ENCODE measurements at places on chromosomes 5 and 9. TPM values are rescaled to one million over a fixed set of nuclear protein-coding genes. Genes with fewer than 3 reads are reported as not detected.

GRCh38 chr5:135422419-135422818 is 23.4 kb upstream of the MACROH2A1 start:
- H3K36me3 ChIP-seq = peaks cover 6% of the 10 kb centered on the region
- peaks cover 69% of the 10 kb centered on the region for H3K27me3 ChIP-seq
- H3K4me3 ChIP-seq = no peak overlapping the region
- H3K27ac ChIP-seq = no peak overlapping the region
- no peak for DNase-seq

DNA sequence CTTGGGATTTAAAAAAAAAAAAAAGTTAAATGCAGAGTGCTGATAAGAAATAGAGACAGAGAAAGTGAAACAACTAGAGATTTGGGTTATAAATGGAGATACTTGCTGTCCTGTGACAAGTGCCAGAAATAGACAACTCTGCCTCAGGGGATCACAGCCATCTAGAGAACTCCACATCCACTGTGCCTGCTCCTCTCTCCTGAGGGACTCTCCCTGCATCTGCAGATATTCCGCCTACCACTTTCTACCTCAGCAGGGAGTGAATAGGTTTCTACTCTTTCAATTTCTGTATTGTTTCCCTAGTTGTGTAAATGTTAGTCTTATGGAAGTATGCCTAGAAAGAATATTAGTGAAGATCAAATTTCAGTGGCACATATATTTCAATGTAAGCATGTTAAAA is 307.2 kb downstream of the HTR1A start:
- H3K4me3 ChIP-seq = no peak overlapping the region
- DNase-seq = no peak
- no peak overlapping the region for H3K27ac ChIP-seq
- no peaks in the 10 kb centered on the region for H3K36me3 ChIP-seq

GRCh38 chr9:109556061-109556460 is 58.0 kb upstream of the PTPN3 start:
- no peak overlapping the region for H3K4me3 ChIP-seq
- DNase-seq = no peak
- H3K36me3 ChIP-seq = no peaks in the 10 kb centered on the region

DNA sequence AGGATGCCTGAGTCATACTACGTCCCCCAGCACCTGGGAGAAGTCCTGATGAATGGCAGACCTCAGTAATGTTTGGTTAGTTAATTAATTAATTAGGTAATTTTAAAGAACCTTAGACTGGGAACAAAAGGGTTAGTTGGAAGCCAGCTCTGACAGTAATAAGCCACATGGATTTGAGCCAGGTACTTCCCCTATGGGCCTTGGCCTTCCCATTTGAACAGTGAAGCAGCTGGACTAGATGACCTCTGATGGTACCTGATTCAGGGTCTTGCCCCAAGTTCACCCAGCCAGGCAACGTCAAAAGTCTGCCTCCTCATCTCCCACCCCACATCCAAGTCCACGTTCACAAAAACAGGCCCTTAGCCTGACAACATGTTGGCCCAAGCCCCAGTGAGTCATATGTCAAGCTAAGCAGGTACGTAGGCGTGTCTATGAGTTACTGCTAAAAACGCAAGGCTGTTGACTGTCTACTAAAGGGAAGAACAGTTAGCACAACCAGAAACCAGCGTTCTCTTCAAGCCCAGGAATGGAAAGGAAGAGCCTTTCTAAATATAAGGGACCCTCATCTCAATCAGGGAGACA is 303.2 kb downstream of the ACTL7B start:
- no peaks in the 10 kb centered on the region for H3K27me3 ChIP-seq

- H3K36me3 ChIP-seq = no peaks in the 10 kb centered on the region
- H3K4me1 ChIP-seq = no peaks in the 10 kb centered on the region
- H3K4me3 ChIP-seq = no peak overlapping the region
- DNase-seq = no peak
- H3K27ac ChIP-seq = no peak overlapping the region
- H3K27me3 ChIP-seq = no peaks in the 10 kb centered on the region
Observed at GRCh38 chr5:45288746-45289145, 407.4 kb downstream of the HCN1 start.

GRCh38 chr5:154484393-154485095 is 6.5 kb upstream of the HAND1 start:
- peak overlapping the region; percentile 67 for H3K27ac ChIP-seq
- H3K27me3 ChIP-seq = peaks cover 90% of the 10 kb centered on the region
- peaks cover 9% of the 10 kb centered on the region for H3K36me3 ChIP-seq
- peaks cover 18% of the 10 kb centered on the region for H3K4me1 ChIP-seq

GRCh38 chr9:96344458-96345180 is 38.9 kb downstream of the SLC35D2 start:
- no peak overlapping the region for H3K4me3 ChIP-seq
- no peaks in the 10 kb centered on the region for H3K4me1 ChIP-seq
- H3K27ac ChIP-seq = no peak overlapping the region
- peaks cover 5% of the 10 kb centered on the region for H3K36me3 ChIP-seq

DNA sequence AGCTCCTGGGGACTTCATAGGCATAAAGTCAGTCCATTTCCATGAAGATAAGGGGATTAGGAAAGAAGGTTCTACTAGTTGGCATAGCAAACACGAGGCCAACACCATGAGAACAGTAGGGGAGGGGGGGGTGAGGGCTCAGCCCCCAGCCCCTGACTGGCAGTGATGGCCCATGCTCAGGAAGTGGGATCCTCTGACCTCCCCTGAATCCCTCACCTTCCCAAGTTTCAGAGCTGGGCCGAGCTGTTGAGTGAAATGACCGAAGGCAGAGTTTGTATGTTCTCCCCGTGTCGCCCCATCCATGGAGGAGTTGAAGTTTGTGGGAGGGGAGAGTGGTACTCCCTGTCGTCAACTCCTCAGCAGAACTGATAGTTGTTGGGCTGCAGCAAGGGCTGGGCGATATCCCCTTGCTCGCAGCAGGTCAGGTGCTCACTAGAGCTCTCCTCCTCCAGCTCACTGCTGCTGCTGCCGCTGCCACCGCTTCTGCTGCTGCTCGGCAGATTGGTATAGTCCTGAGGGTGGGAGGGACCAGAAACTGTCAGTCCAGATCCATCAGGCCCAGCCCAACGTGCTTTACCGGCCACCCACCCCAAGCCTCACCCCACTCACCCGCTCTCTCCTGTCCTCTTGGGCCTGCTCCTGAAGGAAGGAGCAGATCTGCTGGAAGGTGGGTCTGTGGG is 32.5 kb downstream of the CSF1R start:
- H3K4me3 ChIP-seq = no peak overlapping the region
- H3K27ac ChIP-seq = peak overlapping the region; percentile 11
- peaks cover 10% of the 10 kb centered on the region for H3K36me3 ChIP-seq
- DNase-seq = no peak
- peaks cover 6% of the 10 kb centered on the region for H3K4me1 ChIP-seq

DNA sequence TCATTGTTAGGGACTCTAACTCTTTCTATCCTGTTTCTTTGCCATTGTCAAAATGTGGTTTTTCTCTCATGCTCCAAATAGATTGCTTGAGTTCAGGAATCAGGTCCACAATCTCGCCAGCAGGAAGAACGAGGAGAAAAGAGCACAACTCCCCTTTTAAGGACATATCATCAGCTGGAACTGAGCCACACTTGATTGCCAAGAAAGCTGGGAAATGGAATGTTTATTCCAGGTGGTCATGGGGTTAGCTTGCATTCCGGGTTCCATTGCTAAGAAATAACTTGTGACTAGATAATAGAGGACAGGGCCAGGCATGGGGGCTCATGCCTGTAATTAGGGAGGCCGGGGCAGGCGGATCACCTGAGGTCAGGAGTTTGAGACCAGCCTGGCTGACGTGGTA is 32.4 kb upstream of the C9orf57 start:
- H3K27me3 ChIP-seq = peaks cover 19% of the 10 kb centered on the region
- no peak overlapping the region for H3K27ac ChIP-seq
- H3K4me1 ChIP-seq = no peaks in the 10 kb centered on the region

DNA sequence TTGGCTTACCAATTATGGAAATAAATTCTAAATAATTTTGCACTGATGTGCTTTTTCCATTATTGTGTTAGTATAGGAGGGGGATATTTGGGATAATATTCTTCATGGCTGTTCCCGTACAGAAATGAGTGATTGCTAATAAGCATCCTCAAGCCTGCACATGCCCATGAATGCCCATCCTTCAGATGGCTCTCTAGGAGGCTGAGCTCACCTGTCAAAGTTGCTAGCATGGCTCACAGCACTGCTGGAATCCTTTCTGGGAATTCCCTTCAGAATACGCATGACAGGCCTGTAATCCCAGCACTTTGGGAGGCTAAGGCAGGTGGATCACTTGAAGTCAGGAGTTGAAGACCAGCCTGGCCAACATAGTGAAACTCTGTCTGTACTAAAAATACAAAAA is 124.1 kb downstream of the NXNL2 start:
- H3K4me1 ChIP-seq = no peaks in the 10 kb centered on the region
- no peak for DNase-seq
- no peak overlapping the region for H3K27ac ChIP-seq
- H3K36me3 ChIP-seq = no peaks in the 10 kb centered on the region

CCL27 gene
- total RNA-seq = not detected

GFPT2 gene
- 0.80 TPM for total RNA-seq

IFNK gene
- total RNA-seq = not detected

CDH9 gene
- not detected for total RNA-seq

ZFP37 gene
- total RNA-seq = 0.65 TPM

LRRC19 gene
- total RNA-seq = not detected
